NCI-H1092 (cell line): ENCODE measurements at places on chromosomes 7 and 10.

- no peak for DNase-seq
Observed at GRCh38 chr10:59626523-59626869, 83.2 kb downstream of the SLC16A9 start.

- no peak for DNase-seq
Observed at GRCh38 chr7:39688611-39689480, 65.5 kb downstream of the RALA start.

DNA sequence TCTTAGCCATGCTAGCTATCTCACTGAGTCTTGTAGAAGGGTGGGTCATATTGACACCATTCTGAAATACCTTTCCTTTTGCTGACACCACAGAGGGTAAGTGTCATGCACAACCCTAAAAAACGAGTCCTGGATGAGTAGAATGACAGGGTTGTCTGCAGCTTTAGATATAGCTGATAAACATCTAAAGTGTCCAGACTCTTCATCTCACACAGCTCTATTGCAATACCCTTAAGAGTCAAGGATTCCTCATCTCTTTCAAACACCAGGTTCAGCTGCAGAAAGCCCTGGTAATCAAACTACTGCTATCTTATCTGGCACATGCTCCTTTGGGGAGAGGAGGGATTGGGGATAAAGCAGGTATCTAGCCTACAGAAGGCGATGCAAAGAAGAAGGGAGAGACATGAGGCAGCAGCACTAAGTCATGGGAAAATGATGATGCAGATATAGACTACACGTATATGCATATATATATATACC lies 127.0 kb downstream of the ANK3 start:
- DNase-seq, result no peak

- no peak for DNase-seq
Observed at GRCh38 chr7:2493205-2494164, 17.3 kb upstream of the GRIFIN start.

DNA sequence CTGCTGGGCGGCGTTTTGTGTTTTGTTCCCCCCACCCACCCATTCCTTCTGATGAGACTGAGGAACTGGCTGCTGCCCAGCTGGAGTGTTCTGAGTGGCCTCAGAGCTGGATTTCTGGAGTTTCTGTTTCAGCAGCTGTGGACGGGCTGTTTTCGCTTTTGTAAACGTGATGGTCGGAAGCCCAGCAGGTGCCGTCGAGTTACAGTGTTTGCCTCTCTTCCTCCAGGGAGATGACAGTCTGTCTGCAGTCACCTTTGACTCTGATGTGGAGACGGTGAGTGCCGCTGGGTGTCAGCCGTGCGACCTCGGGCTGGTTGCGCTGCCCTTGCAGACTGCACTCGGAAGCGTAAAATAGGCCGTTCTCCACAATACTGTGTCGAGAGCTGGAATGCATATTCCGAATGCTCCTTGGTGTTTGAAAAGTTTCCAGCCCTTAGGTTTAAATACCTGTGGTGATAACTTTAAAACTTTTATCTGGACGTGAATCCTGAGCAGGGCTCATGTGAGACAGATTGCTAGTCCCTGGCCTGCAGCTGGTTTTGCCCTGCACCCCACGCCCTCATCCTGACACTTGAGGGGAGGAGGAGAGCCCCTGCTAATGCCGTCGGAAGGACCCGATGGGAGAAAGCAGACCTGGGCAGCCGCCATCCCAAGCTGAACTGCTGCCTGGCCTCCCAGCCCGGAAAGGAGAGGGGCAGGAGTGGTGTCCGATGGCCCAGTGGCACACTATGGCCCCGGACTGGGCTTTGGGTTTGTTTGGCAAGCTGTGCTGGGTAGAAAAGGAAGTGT lies 8.3 kb downstream of the IQCE start:
- no peak for DNase-seq

GRCh38 chr7:107453388-107453787 lies 16.5 kb upstream of the GPR22 start:
- no peak for DNase-seq

GRCh38 chr10:17217631-17218232 lies 10.3 kb upstream of the VIM start:
- DNase-seq, result no peak

GRCh38 chr7:123681561-123681960 lies 25.9 kb downstream of the LMOD2 start:
- no peak for DNase-seq

DNA sequence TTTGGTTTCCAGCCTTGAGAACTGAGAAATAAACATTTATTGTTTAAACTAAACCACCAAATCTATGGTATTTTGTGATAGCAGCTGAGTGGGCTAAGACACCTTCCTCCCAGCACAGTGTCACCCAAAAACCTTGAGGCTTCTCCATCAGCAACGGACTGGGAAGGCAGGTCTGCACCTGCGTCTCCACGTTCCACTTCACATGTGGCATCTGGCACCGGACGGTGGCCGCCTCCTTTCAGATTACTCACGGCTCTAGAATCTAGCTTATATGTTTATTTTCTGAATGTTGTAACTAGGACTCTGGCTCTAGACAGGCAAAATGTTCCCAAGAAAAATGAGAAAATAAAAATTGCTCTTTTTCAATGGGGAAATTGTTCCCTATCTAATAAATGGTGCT lies 201.0 kb downstream of the ADARB2 start:
- no peak for DNase-seq

DNA sequence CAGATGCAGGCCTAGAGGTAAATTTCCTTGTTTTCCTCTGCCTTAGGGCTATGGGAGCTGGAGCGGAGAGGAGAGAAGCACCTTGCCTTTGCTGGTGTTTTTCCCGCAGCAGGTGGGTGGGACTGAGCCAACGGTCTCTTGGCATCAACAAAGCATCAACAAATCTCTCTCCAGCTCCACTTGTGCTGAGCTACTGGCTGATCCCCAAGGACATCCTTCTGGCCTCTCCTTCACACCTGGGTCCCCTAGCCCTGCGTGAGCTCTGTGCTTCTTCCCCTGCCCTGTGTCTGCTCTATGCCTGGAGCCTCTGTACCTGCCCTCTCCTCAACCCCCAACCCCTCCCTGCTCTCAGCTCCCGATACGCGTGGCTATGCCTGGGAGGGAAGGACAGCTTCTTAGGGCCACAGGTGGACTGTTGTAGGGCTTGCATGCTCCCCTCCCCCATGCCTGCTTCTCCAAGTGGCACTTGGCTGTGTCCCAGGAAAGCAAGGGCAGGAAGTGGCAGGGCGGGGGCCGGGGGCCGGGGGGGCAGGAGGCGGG lies 3.2 kb upstream of the CLDN4 start:
- DNase-seq, result peak; percentile 98

DNA sequence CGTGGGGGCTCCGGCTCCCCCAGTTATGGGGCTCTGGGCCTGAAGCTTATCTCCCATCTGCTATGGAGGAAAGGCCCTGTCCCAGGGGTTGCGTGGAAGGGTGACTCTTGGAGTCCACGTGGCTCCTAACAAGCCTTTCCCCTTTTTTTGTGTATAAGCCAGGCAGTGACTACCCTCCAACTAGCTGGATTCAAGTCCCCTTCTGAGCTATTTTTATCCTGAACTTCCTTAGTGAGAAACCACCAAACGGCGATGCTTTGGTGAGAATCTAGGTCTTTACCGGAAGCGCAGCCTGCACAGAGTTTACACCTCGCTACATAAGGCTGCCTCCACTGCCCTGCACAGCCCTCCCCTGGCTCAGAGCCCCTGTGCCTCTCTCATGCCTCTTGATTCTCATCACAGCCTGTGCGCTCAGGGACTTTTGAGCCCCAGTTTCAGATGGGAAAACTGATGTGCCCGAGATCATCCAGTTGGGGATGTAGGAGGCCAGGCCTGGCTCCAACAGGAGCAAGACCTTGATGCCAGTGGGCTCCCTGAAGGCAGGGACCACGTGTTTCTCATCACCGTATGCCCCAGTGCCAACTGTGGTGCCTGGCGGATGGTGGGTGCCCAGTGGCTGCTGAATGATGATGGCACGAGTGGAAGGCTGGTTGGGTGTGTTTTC lies 102.3 kb upstream of the PPIF start:
- DNase-seq, result no peak

DNA sequence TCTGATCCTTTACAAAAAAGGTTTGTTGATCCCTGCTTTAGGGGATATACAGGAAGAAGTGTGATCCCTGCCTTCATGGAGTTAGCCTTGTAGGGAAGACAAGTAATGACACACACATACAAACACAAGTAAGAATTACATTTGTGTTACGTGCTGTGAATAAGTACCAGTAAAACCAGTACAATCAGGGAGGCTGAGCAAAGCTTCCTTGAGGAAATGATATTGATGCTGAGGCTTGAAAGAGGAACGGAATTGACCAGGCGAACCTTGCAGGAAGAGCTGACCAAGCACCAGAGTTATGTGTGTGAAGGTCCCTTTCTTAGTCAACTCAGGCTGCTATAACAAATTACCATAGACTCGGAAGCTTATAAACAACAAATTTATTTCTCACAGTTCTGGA lies 83.6 kb upstream of the CACUL1 start:
- no peak for DNase-seq

- no peak for DNase-seq
Observed at GRCh38 chr10:110648692-110649346, 4.7 kb downstream of the RBM20 start.

GRCh38 chr7:139813151-139813550 lies 15.9 kb upstream of the TBXAS1 start:
- no peak for DNase-seq

- no peak for DNase-seq
Observed at GRCh38 chr7:29852457-29852856, 46.1 kb downstream of the WIPF3 start.

DNA sequence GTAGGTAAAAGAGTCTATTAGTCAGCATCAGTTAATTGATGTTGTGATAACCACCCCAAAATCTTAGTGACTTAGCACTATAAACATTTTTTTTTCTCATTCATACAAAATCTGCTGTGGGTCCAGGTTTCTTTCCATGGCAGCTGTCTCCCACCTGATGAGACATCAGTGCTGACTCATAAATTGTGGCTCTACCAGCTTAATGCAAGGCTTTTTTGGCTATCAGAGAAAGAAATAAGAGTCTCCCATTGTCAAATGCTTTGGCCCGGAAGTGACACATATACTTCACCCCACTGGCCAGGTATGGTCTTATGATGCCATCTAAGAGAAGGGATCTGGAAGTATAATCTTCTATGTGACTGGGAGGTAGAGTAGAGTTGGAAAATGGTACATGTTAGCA lies 14.5 kb downstream of the DNAJB9 start:
- no peak for DNase-seq

- DNase-seq, result no peak
Observed at GRCh38 chr10:12556039-12556438, 206.7 kb downstream of the CAMK1D start.

GRCh38 chr10:20343036-20343435 lies 526.8 kb downstream of the PLXDC2 start:
- no peak for DNase-seq

GRCh38 chr10:130363899-130364445 lies 227.8 kb downstream of the GLRX3 start:
- no peak for DNase-seq

DNA sequence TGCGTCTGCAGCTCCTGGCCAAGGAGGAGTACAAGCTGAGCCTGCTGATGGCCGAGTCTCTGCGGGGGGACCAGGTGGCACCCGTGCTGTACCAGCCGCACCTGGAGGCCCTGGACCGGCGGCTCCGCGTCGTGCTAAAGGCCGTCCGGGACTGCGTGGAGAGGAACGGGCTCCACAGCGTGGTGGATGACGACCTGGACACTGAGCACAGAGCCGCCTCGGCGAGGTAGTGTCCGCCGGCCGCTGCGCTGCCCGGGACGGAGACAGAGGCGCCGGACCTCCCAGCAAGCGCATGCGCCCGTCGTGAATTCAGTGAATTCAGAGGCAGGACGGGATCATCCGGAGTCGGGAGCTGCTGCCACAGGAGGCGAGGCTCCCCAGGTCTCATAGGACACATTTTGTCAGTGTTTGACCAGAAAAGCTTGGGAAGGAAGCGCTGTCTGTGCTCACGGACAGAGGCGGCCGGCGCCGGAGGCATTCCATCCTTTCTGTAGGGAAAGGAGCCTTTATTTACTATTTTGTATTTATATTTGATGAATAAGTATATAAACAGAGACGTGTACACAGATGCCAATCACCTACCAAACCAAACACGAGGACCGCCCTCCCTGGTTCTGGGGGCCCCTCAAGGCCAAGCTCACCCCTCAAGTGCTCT lies 30.1 kb upstream of the FOXL3 start:
- DNase-seq, result no peak

- DNase-seq, result no peak
Observed at GRCh38 chr7:121330053-121330833, 1.4 kb downstream of the WNT16 start.

DNA sequence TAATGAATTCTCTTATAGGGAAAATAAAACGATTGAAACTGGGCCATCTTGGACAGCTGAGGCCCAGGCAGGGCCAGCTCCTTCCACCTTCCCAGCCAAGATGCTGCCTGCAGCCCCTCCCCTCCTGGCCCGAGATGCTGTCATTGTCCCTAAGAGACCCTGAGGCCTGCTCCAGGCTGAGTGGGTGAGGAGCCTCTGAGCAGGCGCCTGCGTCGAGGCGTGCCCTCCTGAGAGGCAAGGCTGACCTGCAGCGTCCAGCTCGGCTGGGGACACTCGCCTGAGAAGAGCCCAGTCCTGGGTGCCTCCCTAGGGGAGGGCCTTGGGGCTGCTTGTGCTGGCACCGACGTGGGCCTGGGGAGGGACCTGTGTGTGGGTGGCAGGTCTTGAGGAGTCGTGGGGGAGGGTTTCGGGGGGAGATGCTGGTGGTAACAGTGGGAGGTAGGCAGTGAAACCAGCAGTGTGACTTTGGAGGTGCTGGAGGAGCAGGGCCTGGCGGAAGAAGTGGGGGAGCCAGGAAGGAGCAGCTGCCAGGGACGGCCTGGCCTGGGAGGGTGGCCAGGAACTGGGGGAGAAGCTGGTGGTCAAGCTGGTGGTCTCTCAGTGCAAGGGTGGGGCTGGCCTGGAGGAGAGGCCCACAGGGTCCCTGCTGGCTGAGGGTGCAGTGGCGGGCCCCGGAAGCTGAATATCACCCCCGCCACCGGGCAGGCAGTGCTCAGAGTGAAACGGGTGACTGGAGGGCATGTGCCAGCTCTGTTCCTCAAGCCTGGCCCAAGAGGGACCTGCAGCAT lies 7.9 kb downstream of the GPR146 start:
- no peak for DNase-seq

DNA sequence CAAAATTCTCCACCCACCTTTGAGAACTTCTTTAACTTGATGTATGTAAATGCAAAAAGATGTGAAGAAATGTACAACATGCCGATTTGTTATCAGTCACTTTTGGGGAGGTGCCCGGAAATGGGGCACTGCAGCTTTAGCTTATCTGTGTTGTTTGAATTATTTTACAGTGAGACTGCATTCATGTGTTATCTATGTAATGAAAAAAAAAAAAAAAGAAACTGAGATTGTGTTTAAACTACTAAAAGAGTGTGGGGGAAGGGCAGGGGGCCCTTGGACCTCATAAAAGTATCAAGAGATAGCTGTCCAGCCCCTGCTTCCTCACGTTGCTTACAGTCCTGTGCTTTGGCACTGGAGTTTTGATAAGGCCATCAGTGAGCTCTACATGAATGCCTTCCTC lies 259.4 kb downstream of the STK31 start:
- DNase-seq, result no peak

GRCh38 chr10:96532523-96532922 lies 18.8 kb upstream of the TLL2 start:
- DNase-seq, result no peak
